ENCODE measurements at places on chromosomes 6 and 20.
A peak's percentile ranks its signal among the peaks of the same experiment; 100 is the strongest.

DNA sequence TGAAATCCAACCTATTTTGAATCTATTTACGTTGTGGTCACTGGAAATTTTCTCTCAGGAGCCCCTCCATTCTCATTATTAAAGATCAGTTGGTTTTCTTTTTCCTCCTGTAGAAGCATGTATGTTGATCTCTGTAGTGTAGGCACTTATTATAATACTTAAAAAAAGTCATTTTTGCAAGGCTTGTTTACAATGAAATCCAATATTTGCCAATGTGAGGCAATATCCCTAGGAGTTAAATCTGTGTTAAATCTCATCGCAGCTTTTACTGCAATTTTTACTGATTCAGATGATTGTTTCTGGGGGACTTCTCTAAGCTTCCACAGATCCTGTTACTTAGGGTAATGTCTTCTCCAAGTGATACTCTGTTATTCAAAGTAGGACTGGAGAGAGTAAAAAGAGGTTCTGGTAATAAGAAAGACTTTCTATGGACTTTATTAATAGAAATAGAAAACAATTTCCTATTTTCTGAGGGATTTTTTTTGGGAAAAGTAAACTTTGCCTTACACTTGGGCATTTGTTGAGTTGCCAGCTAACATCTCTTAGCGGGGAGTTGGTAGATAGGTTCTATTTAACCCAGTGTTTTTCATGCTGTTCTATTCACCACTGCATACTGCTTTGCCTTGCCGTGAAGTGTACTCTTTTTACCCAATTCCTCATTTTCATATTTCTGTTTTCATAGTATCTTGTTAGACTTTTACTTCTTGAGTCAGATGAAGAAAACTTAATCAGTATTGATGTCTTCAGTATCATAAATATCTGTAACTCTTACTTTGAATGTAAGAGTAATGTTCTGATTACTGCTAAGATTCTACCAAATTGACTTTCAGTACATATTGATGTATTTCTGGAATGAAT lies 48.6 kb downstream of the CDKAL1 start:
- no peak for DNase-seq

GRCh38 chr20:420721-421574 lies 12.8 kb downstream of the RBCK1 start:
- no peak for DNase-seq

DNA sequence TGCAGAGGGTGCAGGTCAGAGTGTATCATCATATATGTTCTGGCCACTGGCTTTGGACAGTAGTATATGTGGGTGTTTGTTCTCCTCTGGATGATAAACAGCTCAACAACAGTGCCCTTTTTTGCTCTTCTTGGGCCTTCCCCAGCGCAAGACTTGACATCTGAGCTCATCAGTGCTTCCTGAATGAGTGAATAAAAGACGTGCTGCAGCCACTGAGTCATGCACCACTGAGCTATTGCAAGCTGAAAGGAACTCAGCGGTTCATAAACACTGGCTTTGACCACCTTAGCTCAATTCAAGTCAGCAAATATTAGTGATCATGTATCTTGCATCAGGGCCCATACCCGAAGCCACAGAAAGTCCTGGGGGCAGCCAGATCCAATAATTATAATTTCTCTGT lies 105.3 kb upstream of the KCNG1 start:
- peak; percentile 20 for DNase-seq

DNA sequence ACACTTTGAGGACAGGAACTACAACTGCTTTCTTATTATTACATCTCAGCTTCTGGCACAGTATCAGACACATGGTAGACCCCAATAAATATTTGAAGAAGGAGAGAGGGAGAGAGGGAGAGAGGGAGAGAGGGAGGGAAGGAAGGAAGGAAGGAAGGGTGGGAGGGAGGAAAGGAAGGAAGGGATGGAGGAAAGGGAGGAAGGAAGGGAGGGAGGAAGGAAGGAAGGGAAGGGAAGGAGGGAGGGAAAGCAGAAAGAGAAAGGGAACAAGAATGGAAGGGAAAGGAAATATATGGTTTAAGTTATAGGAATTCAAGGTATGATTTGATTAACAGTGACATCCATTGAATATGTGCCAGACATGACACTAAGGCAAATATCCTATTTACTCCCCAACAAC lies 402.1 kb downstream of the KIF16B start:
- no peak for DNase-seq

- DNase-seq: no peak
Measured at GRCh38 chr20:36852187-36852586, 23.8 kb upstream of the TLDC2 start.

- no peak for DNase-seq
Measured at GRCh38 chr6:74964871-74965441, 240.9 kb downstream of the COL12A1 start.

DNA sequence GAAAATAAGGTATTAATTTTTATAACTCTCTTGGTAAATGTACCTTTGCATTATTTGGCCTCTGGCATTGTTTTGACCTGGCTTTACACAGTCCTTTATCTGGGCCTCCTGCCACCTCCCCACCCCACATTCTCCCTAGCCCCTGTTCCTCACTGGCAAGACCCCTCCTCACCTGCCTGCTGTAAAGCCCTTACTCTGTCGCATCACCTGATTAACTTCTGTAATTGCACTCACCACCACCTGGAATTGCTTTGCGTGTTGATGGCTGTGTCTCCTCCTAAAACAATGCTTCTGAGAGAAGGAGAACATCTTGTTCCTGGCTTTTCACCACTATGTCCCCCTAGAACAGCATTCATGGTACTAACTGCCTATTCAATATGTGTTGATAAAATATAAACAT lies 24.8 kb downstream of the SNX9 start:
- DNase-seq: no peak

GRCh38 chr20:10665791-10666190 lies 8.0 kb downstream of the JAG1 start:
- DNase-seq: no peak

- no peak for DNase-seq
Measured at GRCh38 chr6:39904946-39905639, 29.2 kb downstream of the MOCS1 start.

GRCh38 chr6:139940741-139941729 lies 566.6 kb upstream of the CITED2 start:
- no peak for DNase-seq

GRCh38 chr6:166814390-166814789 lies 142.0 kb downstream of the RNASET2 start:
- DNase-seq: no peak

- no peak for DNase-seq
Measured at GRCh38 chr6:14442242-14442641, 324.7 kb downstream of the CD83 start.

Data from stimulated activated CD4-positive, alpha-beta T cell treated with anti-CD3 and anti-CD28 coated beads, TNF-alpha, amount 100 ng/mL, for 48 hours (primary cell).